T-helper 17 cell (primary cell): ENCODE measurements at places on chromosomes 11 and 22.

- DNase-seq = no peak
These were observed 95.6 kb downstream of the CHST1 start for GRCh38 chr11:45569776-45570175.

GRCh38 chr22:27512283-27512761, 289.2 kb downstream of the MN1 start:
- no peak for DNase-seq

GRCh38 chr22:17764036-17764435, 10.2 kb downstream of the BID start:
- no peak for DNase-seq

DNA sequence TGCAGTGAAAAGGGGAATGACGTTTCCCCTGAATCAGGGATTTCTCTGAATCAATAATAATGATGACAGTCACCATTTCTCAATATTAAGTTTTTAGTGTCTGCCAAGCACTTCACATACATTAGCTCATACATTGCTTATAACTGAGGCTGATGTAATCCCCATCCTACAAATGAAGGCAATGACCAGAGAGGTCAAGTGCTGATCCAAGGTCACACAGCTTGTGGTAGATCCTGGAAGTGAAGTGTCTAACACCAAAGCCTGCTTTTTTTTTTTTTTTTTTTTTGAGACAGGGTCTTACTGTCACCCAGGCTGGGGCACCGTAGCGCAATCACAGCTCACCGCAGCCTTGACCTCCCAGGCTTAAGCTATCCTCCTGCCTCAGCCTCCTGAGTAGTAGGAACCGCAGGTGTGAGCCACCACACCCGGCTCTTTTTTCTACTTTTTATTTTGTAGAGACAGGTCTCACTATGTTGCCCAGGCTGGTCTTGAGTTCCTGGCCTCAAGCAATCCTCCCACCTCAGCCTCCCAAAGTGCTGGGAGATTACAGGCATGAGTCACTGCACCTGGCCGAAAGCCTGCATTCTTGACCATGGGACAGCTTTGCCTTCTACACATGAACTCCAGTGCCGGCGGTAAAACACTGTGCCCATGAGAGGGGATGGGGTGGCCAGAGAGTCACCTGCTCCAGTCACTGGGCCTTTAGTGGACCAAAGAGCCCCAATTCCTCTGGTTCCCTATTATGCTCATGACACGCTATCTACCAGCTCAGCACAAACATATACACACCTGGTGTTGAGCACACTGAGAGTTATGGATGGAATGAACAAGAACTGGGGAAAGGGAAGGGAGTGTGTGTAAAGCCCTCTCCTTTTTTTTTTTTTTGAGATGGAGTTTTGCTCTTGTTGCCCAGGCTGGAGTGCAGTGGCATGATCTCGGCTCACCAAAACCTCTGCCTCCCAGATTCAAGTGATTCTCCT, 17.4 kb downstream of the ARHGAP1 start:
- DNase-seq = no peak

- no peak for DNase-seq
These were observed 45.7 kb downstream of the PACS1 start for GRCh38 chr11:66115638-66116301.

DNA sequence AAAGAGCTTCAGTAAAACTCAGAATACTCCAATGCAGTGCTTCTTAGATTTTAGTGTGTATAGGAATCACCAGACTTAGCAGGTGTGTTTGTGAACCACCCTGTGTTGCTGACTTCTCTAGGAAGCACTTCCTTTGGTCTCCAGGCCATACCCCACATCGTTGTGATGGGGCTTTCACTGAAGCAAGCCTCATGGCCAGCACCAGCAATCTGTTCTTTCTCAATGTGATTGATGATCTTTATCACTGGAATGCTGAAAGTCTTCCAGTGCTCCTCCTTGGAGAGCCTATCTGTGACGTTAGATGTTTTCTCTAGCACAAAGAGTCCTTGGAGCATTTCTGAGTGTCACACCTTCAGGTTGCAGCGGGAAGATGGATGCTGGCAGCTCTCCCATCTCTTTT, 280.5 kb downstream of the DDX10 start:
- no peak for DNase-seq

DNA sequence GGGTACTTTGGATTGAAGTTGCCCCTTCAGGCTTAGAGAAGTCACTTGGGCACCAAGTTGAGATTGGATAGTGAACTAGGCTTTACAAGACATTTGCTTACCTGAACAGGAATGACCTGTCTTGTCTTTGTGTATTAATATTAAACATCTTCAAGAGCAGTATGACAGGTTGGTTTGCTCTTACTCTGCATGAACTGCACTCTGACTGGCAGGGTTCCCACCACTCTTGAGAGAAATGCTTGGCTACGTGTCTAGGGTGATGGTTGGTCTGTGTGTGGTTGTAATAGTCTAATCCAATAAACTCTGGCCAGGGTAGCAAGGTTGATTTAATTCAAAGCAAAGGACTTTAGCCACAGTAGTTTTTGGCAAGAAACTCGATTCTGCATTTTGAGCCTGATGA, 20.1 kb upstream of the SPTBN2 start:
- DNase-seq = no peak

GRCh38 chr11:88552379-88553062, 215.0 kb upstream of the CTSC start:
- peak; percentile 25 for DNase-seq

DNA sequence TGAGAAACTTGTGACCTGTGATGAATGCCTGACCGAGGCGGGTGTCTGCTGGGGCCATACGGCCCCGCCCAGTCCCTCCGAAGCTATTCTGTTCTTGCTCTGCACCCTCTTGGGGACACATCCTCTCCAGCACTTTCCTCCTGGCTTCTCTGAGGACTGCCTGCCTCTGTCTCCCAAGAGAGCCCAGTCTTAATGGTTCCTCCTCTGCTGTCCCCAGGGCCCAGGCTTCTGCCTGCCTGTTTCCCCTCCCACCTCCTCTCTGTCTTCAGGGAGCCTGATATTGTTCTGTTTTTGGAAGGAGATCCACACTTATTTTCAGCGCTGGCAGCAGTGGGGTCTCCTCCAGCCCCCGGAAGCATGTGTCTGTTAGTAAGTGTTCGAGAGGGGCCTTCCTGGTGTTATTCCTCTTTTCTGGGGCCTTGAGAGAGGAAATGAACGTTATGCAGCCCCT, 18.7 kb downstream of the SYNGR1 start:
- DNase-seq = no peak

GRCh38 chr11:108929241-108929640, 264.4 kb downstream of the DDX10 start:
- DNase-seq = no peak

- DNase-seq = no peak
These were observed 251 bp downstream of the SHISA8 start for GRCh38 chr22:41914611-41915034.

GRCh38 chr11:102325088-102325487, 7.8 kb downstream of the BIRC3 start:
- no peak for DNase-seq

- peak; percentile 83 for DNase-seq
These were observed 12.5 kb upstream of the TMPRSS6 start for GRCh38 chr22:37121887-37122591.

- no peak for DNase-seq
These were observed 58.5 kb downstream of the TNRC6B start for GRCh38 chr22:40236131-40236665.

GRCh38 chr11:46701078-46701654, 335 bp downstream of the ZNF408 start:
- DNase-seq = no peak

DNA sequence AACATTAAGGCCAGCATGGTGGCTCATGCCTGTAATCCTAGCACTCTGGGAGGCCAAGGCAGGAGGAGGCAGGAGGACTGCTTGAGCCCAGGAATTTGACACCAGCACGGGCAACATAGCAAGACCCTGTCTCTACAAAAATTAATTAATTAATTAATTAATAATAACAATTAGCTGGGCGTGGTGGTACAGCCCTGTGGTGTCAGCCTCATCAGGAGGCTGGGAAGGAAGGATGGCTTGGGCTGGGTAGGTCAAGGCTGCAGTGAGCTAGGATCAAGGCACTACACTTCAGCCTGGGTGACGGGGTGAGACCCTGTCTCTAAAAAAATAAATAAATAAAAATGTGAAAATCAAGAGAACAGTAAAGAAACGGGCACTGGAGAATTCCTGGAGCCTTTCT, 1.4 kb downstream of the ARFGAP3 start:
- no peak for DNase-seq

GRCh38 chr11:114970927-114971645, 292.8 kb downstream of the NXPE2 start:
- no peak for DNase-seq

DNA sequence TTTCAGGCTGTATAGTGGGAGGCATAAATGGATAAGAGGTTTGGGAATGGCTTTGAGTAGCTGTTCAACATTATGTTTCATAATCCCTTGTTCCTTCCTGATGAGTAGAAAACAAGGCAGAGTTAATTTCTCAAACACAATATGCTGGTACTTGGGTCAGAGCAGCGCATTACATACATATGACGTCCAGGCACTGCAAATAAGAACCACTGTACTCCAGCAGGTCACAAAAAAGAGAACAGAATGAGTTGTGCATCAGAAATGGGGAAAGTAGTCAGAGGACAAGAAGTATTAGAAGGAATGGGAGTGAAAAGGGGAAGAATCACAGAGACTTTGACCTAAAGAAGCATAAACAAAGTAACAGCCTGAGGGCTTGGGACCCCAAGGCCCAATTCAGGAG, 44.0 kb upstream of the RDX start:
- DNase-seq = no peak

DNA sequence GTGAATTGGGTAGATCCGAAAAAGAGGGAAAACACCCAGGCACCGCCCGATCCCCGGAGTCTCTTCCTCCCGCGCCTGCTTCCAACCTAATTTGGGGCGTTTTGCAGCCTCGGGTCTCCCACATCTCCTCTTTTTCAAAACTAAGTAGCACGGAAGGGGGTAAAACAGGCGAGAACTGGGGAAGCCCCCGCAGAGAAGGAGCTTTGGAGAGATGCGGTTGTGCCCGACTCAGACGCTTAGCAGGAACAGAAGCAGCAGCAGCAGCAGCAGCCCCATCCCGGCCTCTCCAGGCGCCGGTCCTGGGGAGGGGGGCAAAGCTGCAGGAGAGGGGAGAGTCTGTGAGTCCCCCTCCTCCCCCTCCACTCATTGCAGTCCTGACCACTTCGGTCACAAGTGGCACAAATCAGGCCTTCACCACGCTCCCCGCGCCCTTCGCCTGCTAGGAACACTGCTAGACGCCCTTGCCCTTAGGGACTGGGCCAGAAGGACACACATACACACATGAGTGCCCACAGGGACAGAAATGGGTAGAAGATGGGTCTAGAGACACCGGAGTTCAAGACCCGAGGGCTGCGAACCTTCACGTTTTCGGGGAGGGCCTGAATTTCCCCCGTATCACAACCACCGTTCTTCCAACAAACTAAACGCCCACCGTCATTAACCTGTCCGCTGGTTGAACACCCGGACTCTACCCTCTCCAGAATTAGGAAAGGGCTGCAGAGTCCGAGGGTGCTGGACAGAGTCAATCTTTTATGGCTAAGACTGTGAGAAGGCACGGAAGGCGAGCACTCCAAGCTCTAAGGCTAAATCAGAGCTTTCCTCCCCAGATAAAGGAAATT, 98.3 kb upstream of the HSD17B12 start:
- DNase-seq = no peak

- DNase-seq = no peak
These were observed 38.1 kb downstream of the GRAMD4 start for GRCh38 chr22:46657996-46658947.

- no peak for DNase-seq
These were observed 174.2 kb upstream of the PDGFD start for GRCh38 chr11:104338186-104338585.

DNA sequence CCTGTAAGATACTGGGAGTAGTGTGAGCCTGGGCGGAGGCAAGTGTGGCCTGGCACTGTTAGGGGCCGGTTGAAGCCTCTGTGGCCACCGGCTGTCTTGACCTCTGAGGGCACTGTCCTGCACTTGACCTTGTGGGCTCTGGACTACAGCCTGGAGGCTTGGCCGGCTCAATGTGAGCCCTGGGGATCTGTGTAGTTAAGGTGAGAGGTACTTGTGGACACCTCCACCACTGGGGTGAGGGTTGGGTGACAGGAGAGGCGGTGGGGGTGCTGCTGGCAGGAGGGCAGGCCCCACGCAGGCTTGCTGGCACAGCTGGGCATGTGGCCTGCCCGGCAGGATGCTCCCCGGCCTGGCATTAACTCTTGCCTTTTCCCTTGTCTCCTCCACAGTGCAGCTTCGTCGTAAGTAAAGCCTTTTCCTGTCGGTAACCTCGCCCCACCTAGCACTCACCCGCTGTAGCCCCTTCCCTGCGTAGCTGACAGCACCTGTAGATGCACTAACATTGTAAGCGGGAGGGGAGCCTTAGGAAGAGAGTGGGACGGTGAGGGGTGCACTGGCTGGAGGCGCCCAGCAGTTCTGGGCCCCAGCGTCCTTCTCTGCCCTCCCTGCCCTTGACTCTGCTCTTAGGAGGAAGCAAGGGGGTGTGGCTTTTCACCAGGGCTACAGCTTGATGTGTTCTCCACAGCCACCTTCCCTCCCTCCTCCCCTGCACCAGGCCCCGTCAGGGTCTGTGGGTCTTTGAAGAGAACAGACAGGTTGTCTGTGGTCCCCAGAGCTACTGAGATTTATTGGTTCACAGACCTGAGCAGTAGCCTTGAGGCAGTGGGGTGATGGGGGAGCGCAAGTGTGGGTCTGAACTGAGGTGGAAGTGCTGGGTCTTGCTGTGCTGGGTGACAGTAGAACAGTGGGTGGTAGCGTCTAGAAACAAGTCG, 17.6 kb downstream of the INCENP start:
- no peak for DNase-seq

DNA sequence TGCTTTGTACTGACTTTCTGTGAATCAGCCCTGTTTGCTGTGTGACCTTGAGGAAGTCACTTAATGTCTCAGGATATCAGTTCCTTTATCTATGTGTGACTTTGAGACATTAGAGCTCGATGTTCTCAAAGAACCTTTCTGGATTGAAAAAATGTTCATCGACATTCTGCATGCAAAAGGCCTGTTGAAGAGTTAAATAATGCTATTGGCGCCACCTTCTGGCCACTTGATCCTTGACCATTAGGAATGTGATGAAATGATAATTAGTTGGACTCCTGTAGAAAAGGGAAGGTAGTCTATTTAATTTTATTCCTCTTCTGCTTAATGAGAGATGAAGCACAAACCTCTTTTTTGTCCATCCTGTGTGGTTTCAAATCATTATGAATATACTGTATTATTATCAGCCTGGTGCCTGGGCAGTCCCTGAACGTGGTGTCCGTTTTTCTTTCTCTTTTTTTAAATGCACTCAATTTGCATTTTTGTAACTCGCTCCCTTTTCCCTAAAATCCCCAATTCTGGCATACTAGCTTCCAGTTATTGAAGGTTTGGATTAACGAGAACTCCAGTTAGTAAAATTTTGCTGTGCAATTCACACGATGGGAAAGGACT, 20.7 kb downstream of the ELF5 start:
- peak; percentile 17 for DNase-seq

DNA sequence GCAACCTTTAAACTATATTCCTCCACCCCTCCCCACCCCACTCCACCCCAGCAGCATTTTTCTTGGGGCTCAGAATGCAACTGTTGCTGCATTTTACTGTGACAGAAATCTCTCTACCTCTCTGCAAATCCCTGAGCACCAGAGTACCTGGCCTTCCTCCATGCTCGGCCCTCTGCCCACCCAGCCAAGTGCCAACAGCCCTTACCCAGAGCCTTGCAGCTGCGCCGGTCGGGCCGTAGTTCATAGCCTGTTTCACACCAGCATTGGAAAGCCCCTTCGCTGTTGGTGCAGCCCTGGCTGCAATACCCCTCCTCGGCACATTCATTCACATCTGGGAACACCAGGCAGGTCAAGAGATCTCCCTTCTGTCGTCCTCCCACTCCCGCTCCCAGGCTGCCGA, 23.4 kb downstream of the LRP4 start:
- no peak for DNase-seq
